ENCODE measurements at places on chromosomes 2 and 18. TPM values are rescaled to one million over a fixed set of nuclear protein-coding genes. Genes with fewer than 3 reads are reported as not detected.

CTLA4 gene
- total RNA-seq: 1.0 TPM

KCNIP3 gene
- 2.4 TPM for total RNA-seq

ATP5MC3 gene
- total RNA-seq: 183 TPM

SCYGR4 gene
- not detected for total RNA-seq

SERPINB4 gene
- 0.34 TPM for total RNA-seq

LCT gene
- not detected for total RNA-seq
